Sigmoid colon (tissue), 7 donors: ENCODE measurements at places on chromosomes 13 and 19. TPM values are rescaled to one million over a fixed set of nuclear protein-coding genes. Genes with fewer than 3 reads are reported as not detected.

Gene RCBTB2
- 16.1 TPM for total RNA-seq

DNA sequence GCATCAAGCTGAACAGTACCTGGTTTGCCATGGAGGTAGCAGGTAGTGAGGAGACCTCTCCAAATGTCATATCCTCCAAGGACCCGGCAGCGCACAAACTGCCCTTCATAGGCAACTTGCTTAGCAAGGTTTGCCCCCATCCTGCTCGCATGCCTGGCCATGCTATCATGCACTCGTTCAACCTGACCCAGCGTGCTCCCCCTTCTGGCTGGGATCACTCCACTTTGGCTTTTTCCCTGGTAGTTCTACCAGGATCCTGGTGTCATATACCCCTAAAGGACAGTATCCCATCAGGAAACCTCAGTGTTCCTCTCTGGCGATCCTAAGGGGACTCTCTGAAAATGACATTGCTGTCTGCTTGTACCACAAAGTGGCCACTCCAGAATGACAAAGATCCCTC is 38.6 kb upstream of the ZNF30 start:
- H3K27me3 ChIP-seq: no peaks in the 10 kb centered on the region
- no peaks in the 10 kb centered on the region for H3K36me3 ChIP-seq
- H3K27ac ChIP-seq: no peak overlapping the region
- no peak overlapping the region for H3K4me3 ChIP-seq
- no peaks in the 10 kb centered on the region for H3K4me1 ChIP-seq
- DNase-seq: no peak

DNA sequence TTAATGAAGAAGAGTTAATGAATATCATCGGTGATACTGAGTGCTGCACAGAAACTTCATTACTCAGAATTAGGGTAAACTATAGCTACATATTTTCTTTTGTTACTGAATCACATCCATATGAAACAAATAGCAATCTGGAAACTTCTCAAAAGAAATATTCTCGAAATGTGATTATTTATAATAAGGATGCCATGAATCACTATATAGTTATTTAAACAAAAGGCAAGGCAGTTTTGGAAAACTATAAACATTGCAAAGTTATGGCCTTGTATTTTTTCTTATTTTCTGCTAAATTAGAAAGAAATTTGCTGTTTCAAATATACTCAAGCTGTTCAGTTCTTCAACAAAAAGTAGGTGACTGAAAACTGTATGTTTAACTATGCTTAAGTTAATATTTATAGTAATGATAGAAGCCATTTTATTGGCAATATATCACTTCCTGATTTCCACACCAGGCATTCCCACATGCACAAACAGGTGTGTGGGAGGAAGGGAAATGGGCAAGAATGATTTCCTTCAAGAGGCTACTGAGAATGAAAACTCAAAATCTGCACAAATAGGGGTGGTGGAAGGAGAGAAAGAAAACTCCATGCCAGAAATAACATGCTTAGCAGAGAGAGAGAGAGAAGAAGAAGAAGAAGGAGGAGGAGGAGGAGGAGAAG is 74.5 kb upstream of the FRY start:
- no peaks in the 10 kb centered on the region for H3K36me3 ChIP-seq
- DNase-seq: no peak
- H3K27ac ChIP-seq: no peak overlapping the region
- H3K4me1 ChIP-seq: no peaks in the 10 kb centered on the region
- H3K4me3 ChIP-seq: no peak overlapping the region

DNA sequence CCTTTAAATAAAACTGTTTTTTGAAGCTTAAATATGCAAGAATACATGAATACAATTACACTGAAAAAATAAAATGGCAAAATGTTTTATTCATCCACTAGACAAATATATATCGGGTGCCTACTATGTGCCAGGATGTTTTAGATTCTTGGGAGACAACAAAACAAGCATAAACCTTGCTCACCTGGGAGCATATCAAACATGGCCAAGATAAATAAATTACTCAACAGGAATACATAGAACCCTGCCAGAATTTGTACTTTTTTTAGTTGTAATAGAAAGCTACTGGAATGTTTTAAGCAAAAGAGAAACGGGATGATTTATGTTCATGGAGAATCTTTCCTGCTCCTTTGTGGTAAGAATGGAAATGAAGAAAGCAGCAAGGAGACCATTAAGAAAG is 2358.5 kb upstream of the PCDH20 start:
- no peak overlapping the region for H3K4me3 ChIP-seq
- no peak overlapping the region for H3K27ac ChIP-seq
- no peak for DNase-seq
- H3K36me3 ChIP-seq: no peaks in the 10 kb centered on the region
- no peaks in the 10 kb centered on the region for H3K27me3 ChIP-seq
- H3K4me1 ChIP-seq: no peaks in the 10 kb centered on the region

Gene CCDC70
- total RNA-seq: not detected

Gene ADAMTS10
- total RNA-seq: 21.9 TPM

Gene UGGT2
- total RNA-seq: 32.7 TPM

GRCh38 chr13:110218581-110219201 is 88.3 kb downstream of the COL4A1 start:
- no peak overlapping the region for H3K4me3 ChIP-seq
- H3K36me3 ChIP-seq: no peaks in the 10 kb centered on the region
- DNase-seq: no peak
- peaks cover 69% of the 10 kb centered on the region for H3K4me1 ChIP-seq
- no peaks in the 10 kb centered on the region for H3K27me3 ChIP-seq

- no peaks in the 10 kb centered on the region for H3K27me3 ChIP-seq
- H3K36me3 ChIP-seq: no peaks in the 10 kb centered on the region
- peak overlapping the region; percentile 90 for H3K27ac ChIP-seq
These were observed 4.1 kb upstream of the EMP3 start for GRCh38 chr19:48321372-48321621.

GRCh38 chr19:39352381-39353255 is 10.4 kb downstream of the SAMD4B start:
- DNase-seq: no peak
- peaks cover 85% of the 10 kb centered on the region for H3K36me3 ChIP-seq
- H3K27ac ChIP-seq: no peak overlapping the region
- H3K27me3 ChIP-seq: no peaks in the 10 kb centered on the region
- no peak overlapping the region for H3K4me3 ChIP-seq

DNA sequence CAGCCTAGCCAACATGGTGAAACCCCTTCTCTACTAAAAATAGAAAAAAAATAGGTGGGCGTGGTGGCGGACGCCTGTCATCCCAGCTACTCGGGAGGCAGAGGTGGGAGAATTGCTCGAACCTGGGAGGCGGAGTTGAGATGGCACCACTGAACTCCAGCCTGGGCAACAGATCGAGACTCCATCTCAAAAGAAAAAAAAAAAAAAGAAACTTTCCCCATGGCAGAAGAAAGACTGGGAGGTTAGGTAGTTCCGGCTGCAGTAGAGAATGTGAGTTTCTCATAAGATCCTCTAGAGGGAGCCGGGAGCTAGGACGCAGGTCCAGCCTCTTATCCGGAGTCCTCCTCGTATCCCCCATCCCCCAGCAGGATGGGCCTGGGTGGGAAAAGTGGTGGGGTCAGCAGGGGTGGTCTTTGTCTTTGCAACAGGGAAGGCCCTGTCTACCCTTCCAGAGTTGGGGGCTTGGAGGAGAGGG is 13.2 kb upstream of the CREB3L3 start:
- no peak overlapping the region for H3K4me3 ChIP-seq
- no peak overlapping the region for H3K27ac ChIP-seq

Gene TUBA3C
- not detected for total RNA-seq

Gene CGB8
- total RNA-seq: not detected

DNA sequence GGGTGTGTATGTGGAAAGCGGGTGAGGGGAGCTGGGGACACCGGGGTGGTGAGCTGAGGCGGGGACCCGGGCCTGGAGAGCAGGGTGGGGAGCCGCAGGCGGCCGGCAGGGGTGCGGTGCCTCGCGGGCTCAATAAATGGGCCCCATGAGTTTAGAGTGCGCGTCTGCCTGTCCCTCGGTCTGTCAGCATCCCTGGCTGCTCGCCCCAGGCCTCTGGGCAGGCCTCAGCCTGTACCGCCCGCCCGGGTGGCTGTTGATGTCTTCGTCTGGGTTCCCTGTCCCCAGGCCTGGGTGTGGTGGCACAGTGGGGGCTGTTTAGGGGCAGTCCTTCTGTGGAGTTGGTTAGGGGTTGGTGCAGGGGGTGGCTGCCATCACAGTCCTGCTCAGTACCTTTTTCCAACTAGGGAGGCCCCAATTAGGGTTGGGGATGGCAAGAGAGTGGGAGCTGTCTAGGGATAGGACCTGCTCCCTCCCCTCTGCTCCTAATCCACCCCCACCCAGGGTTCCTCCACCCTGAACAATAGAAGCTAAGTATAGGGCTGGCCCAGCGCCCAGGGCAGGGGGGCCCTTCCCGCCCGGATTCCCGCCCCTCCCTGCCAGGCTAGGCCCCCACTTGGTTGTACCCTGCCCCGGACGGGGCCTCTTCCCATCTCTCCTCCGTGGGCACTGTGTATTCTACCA is 12.2 kb downstream of the CIC start:
- no peaks in the 10 kb centered on the region for H3K36me3 ChIP-seq
- peak; percentile 85 for DNase-seq
- H3K4me1 ChIP-seq: peaks cover 79% of the 10 kb centered on the region
- H3K27ac ChIP-seq: peak overlapping the region; percentile 94
- H3K4me3 ChIP-seq: peak overlapping the region; percentile 80

Gene TMED1
- total RNA-seq: 14.1 TPM

GRCh38 chr19:19545707-19546106 is 7.6 kb downstream of the CILP2 start:
- DNase-seq: no peak
- H3K4me1 ChIP-seq: peaks cover 7% of the 10 kb centered on the region
- H3K27me3 ChIP-seq: peaks cover 27% of the 10 kb centered on the region

- peak overlapping the region; percentile 78 for H3K27ac ChIP-seq
- peaks cover 66% of the 10 kb centered on the region for H3K4me1 ChIP-seq
- H3K36me3 ChIP-seq: no peaks in the 10 kb centered on the region
- H3K4me3 ChIP-seq: no peak overlapping the region
- DNase-seq: no peak
These were observed 39.4 kb downstream of the RFX2 start for GRCh38 chr19:6070720-6071485.

Gene GJA3
- not detected for total RNA-seq

Gene ZFP36
- total RNA-seq: 173 TPM

Gene PALM3
- total RNA-seq: 0.66 TPM

DNA sequence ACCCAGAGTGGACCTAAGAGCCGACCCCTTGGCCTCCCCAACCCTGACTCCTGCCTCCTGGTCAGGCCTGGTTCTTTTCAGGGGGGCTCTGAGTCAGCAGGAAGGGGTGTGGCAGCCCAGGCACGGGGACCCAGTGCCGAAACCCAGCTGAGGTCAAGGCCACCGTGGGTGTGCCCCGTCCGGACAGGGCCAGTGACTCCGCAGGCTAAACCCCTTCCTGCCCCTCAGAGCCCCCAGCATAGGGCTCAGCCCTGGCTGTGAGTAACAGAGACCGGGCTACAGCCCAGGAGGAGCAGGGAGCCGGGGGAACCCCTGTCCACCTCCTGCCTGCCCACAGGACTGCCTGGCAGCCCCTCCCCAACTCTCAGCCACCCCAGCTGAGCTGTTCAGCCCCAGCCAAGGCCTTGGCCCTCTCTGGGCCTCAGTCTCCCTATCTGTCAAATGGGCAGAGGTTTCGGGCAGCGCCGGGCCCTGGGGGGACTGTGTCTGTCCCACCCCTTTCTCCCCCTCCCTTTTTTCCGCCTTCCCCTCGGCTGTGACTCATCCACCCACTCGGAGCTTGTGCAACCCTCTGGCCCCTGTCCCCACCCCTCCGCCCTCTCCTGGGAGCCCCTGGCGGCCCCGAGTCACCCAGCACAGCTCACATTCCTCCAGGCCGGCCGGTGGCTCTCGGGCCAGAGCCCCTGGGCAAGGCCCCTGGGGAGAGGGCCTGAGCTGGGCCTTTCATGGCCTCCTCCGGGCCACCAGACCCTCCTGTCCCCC is 8.6 kb downstream of the ZBTB7A start:
- H3K4me1 ChIP-seq: peaks cover 76% of the 10 kb centered on the region
- H3K27ac ChIP-seq: peak overlapping the region; percentile 98
- H3K36me3 ChIP-seq: peaks cover 27% of the 10 kb centered on the region
- peak; percentile 97 for DNase-seq

DNA sequence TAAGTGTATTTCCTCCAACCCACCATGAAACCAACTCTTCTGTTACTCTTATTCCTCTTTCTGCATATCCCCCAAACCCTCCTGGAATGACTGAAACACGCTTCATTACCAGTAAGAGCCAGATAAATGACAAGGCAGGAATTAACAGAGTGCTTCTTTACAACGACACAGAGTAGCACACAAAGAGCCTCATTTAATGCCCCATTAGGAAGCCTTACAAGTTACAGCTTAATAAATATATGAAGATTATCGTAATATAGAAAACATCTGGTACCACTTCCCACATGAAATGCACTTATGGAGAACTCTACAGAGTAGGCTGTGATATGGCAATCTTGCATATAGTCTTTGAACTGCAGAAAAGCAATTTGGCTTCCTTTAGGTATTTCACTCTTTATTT is 116.8 kb downstream of the ENOX1 start:
- H3K36me3 ChIP-seq: no peaks in the 10 kb centered on the region
- no peak overlapping the region for H3K27ac ChIP-seq

GRCh38 chr19:3203805-3204645 is 18.3 kb downstream of the NCLN start:
- no peaks in the 10 kb centered on the region for H3K27me3 ChIP-seq
- H3K4me1 ChIP-seq: no peaks in the 10 kb centered on the region
- H3K4me3 ChIP-seq: no peak overlapping the region
- peaks cover 23% of the 10 kb centered on the region for H3K36me3 ChIP-seq
- H3K27ac ChIP-seq: no peak overlapping the region

DNA sequence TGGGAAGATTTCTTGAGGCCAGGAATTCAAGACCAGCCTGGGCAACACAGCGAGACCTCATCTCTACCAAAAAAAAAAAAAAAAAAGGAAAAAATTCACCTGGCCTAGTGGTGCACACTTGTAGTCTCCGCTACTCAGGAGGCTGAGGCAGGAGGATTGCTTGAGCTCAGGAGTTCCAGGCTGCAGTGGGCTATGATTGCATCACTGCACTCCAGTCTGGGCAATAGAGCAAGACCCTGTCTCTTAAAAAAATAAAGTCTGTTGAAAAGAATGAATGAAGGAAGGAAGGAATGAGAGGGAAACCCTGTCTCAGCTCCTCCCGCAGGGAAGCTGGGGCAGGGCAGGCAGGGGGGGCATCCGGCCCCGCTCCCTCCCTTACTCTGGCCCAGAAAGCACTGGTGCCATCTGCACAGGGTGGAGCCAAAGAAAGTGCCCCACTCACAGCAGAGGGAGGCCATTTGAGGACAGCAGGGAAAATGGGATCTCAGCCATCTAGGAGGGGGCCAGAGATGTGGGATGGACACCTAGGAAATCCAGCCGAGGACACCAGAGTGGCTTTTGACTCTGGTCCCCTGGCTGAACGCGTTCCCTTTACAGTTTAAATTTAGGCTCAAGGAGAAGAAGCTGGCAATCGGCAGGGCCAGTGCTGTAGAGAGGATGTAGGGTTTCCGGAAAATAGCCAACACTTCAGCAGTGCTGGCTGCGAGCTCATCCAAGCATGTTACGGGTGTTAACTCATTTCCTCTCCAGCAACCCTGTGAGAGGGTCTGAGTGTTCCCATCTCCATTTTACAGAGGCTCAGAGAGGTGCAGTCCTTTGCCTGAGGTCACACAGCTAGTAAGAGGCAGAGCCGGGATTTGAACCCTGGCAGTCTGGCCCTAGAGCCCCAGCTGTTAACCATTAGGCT is 3.6 kb upstream of the HPN start:
- peaks cover 33% of the 10 kb centered on the region for H3K27me3 ChIP-seq
- no peak overlapping the region for H3K4me3 ChIP-seq
- no peak for DNase-seq
- H3K4me1 ChIP-seq: no peaks in the 10 kb centered on the region
- H3K27ac ChIP-seq: peak overlapping the region; percentile 39

Gene CEACAM8
- total RNA-seq: not detected

GRCh38 chr13:20125129-20125782 is 35.6 kb downstream of the GJA3 start:
- H3K4me3 ChIP-seq: no peak overlapping the region
- peak; percentile 46 for DNase-seq
- H3K4me1 ChIP-seq: peaks cover 23% of the 10 kb centered on the region
